ENCODE measurements at places on chromosomes 6 and 20.

- no peak for DNase-seq
Observed at GRCh38 chr6:122615409-122615808, 5.2 kb downstream of the PKIB start.

DNA sequence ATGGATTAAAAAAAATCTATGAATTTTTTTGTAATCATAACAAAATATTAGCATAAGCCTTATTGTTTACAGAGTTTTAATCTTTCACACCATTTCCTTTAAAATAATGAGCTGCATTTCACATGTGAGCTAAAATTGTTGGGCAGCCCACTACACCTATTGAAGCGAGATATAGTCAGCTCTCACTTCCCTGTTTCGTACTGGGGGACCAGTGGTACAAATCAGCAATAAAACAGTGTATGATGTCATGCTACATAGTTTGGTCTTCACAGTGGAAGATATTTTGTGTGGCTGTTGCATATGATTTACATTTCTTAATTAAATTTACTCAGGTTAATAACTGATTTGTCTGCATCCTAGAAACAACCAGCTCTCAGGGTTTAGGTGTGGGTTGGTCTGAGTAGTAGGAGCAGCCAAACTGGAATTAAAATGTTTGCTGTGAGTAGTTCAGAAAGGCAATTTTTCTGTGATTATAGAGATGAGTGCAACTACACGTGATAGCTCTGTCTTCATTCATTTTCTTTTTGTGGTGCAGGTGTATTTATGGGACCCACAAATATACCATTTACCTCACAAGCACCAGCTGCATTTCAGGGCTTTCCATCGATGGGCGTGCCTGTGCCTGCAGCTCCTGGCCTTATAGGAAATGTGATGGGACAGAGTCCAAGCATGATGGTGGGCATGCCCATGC is 99.3 kb downstream of the B3GAT2 start:
- no peak for DNase-seq

DNA sequence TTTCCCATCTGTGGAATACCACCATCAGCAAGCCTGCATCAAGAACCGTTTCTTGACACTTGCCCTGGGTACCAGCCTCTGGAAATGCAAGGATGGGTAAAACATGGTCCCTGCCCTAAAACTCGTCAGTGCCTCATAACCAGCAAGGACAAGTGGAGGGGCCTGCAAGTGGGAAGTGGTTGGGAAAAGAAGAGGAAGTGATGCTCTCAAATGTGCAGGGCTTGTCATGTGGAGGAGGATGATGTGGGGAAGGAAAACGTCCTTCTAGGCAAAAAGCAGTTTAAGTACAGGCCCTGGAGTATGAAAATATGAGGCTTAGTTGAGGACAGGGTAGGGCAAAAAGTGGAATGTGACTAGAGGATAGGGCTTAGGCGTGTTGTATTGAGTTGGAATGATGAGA is 19.0 kb downstream of the RREB1 start:
- no peak for DNase-seq

- DNase-seq, result no peak
Observed at GRCh38 chr20:32316667-32317066, 39.2 kb downstream of the KIF3B start.

GRCh38 chr6:15953152-15953880 is 175.6 kb upstream of the MYLIP start:
- no peak for DNase-seq

DNA sequence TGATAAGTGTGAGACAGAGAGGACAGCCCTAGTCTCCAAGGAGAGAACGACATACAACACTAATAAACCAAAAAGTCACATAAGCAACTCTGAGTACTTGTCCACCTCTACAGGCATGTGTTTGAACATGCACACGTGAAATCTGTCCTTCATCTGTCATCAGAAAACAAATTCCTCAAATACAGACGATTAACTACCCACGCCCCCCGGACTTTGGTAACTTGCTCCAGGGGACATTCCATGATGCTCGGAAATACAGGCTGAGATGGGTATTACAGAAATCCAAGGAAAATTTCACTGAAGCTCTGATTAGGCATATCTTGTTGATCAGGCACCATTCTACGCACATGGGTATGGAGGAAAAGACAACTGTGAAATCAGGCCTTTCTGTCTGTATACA is 57.8 kb downstream of the LYRM4 start:
- DNase-seq, result no peak

Measured in stimulated activated CD8-positive, alpha-beta memory T cell treated with anti-CD3 and anti-CD28 coated beads, Interleukin-7, amount 100 ng/mL, for 1 hour (primary cell).